Endothelial cell (in vitro differentiated cells): ENCODE measurements at places on chromosomes 1 and 21.

DNA sequence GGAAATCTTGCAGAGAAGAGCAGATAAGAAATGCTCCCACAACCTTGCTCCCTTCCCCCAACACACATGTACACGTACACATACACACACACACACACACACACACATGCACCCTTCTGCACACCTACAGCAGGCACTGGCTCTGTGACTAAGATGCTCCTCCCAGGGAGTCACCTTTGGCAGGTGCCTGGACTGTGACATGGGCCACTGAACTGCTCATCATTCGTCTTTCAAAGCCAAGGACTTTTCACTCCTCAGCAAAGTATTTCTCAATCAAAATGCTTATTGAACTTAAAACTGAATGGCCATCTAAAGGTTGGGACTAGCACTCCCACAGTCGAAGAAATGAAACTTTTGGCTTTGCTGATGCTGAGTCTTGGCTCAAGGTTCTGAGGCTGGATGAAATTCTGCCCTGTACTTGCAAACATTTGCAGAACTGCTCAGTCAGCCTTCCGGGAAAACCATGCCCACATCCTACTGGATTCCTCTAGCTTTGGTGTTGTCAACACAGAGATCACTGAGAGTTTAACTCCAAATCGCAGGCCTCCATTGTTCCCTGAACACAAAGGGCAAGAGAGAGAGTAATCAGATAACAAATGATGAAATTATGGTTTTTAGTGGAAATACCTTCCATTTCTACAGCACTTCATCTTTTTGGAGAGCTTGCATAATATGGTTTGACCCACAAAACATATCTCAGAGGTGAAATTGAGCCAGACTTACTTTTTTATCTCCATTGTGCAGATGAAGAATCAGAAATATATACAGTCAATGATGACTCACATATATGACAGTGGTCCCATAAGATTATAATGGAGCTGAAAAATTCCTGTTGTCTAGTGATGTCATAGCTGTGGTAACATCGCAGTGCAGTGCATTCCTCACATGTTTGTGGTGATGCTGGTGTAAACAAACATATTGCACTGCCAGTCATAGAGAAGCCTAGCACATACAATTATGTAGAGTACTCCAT lies 72.4 kb upstream of the BCAR3 start:
- DNase-seq = no peak

DNA sequence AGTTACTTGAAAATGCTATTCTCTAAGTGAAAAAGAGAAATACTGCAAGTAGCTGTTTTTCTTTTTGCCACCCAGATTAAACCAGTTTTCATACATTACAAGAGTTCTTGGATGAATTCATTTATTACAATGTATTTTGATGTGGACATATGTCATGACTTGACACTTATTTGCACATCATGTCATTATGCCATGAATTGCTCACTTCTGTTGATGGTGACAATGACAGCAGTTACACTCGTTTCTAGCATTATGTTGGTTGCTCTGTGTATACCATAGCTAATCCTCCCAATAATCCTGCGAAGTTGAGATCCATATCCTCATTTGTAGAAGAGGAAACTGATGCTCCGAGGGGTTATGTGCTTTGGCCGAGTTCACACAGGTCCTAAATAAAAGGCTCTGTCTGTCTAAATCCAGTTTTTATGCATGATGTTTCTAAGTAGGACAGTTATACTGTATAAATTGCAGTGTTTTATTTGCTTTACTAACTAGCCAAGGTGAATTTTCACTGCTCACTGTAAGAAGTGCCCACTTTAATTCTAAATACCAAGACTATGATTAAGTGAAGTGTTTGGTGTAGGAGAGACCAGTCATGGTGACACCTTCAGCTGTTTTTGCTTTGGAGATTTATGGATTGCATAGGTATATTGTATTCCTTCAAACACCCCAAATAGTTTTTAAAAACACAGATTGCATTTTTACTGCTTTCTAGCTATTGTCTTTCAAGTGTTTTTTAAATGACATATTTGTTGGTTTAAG lies 56.7 kb downstream of the PRDM2 start:
- DNase-seq = no peak

DNA sequence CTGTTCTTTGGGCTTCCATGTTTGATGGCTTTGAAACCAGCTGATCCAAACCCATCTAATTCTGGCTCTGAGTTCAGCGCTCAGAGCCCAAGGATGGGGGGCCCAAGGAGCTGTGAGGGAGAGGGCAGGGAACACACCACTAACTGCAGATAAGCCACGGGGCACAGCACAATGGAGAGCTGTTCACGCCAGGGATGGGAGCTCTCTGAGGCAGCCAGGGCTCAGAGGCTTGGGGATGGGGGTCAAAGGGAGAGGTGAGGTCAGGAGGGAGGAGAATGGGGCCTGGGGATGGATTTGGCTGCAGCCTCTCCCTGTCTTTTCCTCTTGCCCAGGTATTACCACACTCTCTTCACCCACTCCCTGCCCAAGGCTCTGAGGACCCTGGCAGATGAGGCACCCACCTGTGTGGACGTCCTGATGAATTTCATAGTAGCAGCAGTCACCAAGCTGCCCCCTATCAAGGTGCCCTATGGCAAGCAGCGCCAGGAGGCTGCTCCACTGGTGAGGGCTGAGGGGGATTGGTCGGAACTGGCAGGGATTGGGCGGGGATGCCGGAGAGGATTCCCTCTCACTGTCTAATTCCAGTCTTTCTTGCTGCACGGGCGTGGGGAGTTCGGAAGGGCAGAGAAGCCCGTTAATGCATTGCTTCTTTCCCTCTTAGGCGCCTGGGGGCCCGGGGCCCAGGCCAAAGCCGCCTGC lies 11.3 kb downstream of the SLC30A2 start:
- DNase-seq = no peak

GRCh38 chr1:38693759-38694158 lies 165.8 kb downstream of the RRAGC start:
- no peak for DNase-seq

GRCh38 chr1:175270361-175270760 lies 77.8 kb upstream of the KIAA0040 start:
- no peak for DNase-seq

GRCh38 chr1:113133038-113133437 lies 60.0 kb downstream of the LRIG2 start:
- DNase-seq = no peak

DNA sequence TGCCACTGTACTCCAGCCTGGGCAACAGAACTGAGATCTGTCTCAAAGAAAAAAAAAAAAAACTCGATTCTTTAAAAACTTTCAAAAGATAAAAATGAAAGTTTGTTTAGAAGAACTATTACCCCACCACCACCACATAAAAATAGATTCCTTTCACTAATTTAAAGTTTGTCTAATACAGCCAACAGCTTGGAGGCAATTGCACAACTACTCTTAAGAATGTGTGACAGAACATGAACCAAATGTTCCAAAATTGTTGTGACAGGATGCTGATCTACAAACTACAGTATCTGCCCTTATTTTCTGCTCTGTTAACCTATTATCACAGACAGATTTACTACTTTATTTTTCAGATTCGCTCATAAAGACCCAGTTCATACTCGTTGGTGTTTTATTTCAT lies 5.5 kb upstream of the TGFBR3 start:
- DNase-seq = no peak

- DNase-seq = no peak
These were observed 124.8 kb downstream of the PGBD5 start for GRCh38 chr1:230301322-230301721.

DNA sequence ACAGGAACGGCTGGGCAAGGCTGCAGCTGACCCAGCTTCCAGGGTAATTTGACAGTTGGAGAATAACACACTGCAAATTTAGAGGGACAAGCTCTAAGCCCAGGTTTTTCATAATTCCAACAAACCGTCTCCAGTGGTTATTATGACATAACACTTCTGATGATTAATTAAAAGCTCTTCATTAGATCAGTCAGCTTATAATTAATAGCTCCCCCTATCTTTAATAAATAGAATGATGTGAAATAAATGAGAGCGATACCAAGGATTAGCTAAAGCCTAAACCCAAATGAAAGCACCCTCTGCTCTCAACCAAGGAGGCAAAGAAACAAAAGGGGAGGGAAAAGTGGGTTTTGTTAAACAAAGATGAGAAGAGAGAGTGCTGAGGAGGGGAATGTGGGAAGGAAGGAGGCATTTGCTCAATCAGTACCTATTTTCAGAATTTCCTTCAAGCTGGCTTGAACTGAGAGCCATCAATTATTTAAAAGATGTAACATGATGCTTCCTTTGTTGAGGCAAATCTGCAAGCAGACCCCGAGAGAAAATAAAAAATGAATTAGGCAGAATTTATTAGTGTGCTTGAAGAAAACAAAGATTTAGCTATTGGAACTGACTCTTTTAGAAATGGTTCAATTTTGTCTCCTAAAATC lies 221.8 kb upstream of the ESRRG start:
- no peak for DNase-seq

DNA sequence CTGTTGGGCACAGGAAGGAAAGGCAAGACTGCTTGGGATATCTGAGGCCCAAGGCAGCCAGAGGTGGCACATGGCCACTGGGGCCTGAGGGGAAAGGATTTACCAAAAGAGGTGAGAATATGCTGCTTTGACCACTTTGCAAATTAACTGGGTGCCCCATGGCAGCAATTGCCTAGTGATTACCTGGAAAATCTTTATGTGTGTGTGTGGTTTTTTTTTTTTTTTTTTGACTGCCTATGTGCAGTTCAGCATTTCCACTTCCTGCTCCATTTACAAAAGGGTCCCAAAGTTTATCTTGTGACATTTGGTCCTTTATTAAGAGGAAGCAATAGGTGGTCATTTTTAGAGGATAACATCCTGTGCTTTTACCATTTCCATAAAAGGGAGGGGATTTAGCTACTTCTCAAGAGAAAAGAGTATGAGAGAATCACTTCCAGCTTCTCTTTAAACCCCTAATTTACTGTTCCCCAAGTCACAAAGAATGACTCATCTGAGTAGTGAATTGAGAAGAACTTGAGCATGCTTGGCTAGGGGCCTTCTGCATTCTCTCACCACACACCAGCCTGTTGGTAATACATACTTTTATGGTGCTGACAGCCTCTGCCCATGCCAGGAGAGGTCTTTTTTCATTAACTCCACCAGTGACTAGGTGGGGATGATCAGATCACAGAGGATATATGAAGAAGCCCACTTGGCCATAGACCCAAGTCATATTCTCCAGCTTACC lies 52.1 kb downstream of the SYDE2 start:
- no peak for DNase-seq

- peak; percentile 8 for DNase-seq
These were observed 65.8 kb upstream of the IGSF21 start for GRCh38 chr1:18041685-18042355.

GRCh38 chr1:241157435-241157834 lies 199.6 kb downstream of the RGS7 start:
- peak; percentile 9 for DNase-seq

DNA sequence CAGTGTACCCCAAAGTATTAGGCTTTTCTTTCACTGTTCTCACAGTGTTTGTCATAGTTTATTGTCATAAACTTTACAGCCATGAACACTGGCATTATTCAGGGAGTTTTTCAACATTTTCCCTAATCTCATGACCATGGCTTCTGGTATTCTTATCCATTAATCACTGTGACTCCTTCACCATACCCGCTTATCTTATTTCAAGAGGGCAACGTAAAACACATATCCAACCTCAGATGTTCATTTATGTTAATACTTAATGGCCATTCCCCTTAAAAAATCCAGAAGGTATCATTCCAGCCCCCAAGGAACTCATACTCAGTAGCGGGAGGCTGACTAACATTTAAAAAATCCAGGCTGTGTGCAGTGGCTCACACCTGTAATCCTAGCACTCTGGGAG lies 78.5 kb upstream of the RGS4 start:
- no peak for DNase-seq

GRCh38 chr1:43431676-43432075 lies 22.1 kb downstream of the HYI start:
- DNase-seq = no peak

DNA sequence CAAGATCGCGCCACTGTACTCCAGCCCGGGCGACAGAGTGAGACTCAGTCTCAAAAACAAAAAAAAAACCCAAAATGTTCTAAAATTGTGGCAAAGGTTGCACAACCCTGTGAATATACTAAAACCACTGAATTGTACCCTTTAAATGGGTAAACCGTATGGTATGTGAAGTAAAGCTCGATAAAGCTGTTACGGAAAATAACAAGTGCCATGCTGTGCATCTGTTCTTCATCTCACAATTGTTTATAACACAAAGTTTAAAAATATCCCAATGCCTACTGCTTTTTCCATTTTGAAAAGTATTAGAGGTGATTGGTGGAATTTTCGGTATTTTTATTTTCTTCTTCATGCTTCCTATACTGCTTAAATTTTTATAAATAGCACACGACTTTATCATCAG lies 111.5 kb downstream of the ENAH start:
- no peak for DNase-seq

DNA sequence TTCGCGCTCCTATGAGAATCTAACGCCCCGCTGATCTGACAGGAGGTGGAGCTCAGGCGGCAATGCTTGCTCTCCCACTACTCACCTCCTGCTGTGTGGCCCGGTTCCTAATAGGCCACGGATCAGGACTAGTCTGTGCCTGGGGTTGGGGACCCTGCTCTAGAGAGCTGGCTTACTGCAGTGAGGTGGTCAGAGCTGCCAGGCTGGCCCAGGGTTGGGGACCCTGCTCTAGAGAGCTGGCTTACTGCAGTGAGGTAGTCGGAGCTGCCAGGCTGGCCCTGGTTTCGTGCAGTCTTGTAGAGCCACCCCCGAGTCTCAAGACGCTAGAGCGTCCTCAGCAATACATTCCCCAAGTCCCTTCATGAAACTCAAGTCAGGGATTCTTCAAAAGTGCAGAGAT lies 27.5 kb downstream of the SLC37A1 start:
- DNase-seq = no peak

- no peak for DNase-seq
These were observed 248.2 kb upstream of the SGIP1 start for GRCh38 chr1:66285618-66286270.

GRCh38 chr1:162599451-162599850 lies 32.8 kb upstream of the DDR2 start:
- DNase-seq = no peak

GRCh38 chr1:34009340-34009985 lies 145.6 kb downstream of the HMGB4 start:
- no peak for DNase-seq

- DNase-seq = no peak
These were observed 14.7 kb upstream of the POFUT2 start for GRCh38 chr21:45302082-45303061.

DNA sequence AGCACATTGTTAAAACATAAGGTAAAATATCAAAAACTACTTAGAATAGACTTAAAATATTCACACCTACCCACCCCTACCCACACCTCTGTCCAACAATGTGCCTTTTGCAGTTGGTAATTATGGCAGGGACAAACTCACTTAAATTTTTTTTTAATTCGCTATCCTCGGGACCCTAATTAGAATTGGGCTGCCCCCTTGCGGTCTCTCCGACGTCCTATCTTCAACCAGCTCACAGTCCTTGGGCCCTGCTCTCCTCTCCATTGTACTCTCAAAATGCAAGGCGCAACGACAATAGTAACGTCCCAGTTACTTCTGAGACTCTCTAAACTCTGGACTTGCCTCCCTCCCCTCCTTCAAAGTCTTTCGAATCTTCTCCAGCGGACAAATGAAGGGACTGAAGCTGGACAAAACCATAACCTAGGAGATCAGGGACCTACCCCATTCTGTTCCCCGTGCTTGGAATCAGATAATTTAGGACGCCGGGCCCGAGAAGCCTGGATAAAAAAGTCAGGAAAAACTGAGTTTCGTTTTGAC lies 1.1 kb upstream of the CIART start:
- DNase-seq = peak; percentile 66

GRCh38 chr1:183912265-183912886 lies 107.5 kb downstream of the RGL1 start:
- no peak for DNase-seq

GRCh38 chr1:93735722-93736121 lies 54.1 kb upstream of the BCAR3 start:
- no peak for DNase-seq

GRCh38 chr21:38148046-38148445 lies 108.7 kb upstream of the KCNJ15 start:
- no peak for DNase-seq
